Right ventricle myocardium superior (tissue), 1 donor: ENCODE measurements at places on chromosomes 7 and 10. TPM values are rescaled to one million over a fixed set of nuclear protein-coding genes. Genes with fewer than 3 reads are reported as not detected.

GRCh38 chr10:110304394-110304779 is 333 bp downstream of the SMNDC1 start:
- DNase-seq: no peak

DNA sequence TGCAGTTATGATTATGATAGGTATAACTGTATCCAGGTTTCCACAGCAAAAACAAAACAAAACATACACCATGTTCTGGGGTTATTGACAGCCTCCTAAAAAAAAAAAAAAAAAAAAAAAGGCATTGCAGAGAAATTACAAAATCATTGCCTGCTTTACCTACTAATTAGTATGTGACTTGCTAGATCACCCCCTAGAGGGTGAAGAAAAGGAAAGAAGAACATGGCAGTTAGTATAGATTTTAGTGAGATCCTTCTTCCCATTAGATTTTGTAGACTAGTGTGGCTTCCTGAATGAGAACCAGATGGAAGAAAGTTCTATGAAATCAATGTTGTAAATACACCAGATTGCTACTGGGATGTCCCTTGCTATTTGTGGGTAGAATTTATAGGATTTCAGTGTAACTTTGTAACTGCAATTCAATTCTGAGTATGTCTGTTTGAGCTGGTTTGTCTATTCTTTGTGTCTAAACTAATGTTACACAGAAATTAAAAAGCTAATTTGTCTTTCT is 24.0 kb upstream of the AGBL3 start:
- no peak for DNase-seq

GRCh38 chr7:108030516-108030915 is 27.6 kb upstream of the LAMB1 start:
- DNase-seq: no peak

DNA sequence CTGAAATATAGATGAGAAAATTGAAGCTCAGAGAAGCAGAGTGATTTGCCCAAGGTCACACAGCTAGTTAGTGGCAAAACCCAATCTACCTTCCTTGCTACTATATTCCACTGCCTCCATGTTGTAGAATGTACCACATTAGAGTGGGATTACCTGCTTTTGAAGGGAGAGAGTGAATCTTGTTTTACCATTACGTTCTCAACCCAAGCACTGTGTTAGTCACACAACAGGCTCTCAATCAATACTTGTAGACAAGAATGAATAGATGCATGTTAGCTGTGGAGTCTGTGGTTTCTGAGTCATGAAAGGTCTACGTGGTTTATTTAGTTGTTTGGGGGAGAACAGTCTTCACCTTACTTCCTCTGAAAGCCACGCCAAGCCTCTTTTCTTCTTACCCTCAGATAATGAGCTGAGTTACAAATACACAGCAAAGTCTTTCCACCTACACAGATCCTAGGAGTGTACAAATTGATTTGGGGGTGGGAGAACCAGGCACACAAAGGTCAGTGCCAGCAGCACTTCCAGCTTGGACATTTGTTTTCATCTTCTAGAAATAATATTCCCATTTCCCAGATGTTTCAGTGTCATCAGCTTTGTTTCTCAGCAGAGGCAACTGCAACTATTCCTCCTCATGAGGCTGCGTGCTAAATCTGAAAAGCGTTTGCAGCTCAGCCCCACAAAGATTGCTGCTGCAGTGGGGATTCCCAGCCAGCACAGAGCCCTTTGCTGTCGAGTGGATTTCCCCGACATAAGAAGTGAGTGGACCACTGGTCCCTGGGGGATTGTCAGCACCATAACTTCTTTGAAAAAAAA is 71.5 kb upstream of the ADO start:
- no peak for DNase-seq

GRCh38 chr7:155508376-155509358 is 37.7 kb downstream of the CNPY1 start:
- no peak for DNase-seq

DNA sequence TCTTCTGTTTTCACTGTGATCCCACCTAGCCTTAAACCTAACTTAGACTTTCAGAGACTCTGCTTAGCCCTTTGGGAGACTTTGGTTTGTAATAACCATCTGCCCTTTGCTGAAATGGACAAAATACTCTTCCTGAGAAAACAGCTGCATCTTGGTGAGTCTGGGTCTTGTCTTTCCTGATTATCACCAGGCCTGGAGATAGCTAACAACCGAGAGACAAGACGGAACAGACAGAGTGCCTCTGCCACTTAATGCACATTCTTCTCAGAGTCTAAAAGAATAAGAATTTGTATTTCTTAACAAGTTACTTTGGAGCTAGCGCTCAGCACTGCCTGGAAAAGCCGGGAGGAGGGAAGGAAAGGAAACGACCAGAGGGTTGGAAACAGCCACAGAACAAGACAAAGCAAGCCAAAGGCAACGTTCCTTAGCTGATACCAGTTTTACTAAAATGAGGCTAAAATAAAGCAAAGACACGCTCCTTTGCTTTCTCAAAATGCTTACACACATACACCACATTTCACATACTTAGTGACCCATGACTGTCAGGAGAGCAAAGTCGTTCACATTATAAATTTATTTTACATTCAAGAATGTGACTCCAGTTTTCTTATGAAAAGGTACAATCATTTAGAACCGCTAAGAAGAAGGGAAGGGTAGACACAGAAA is 70.3 kb upstream of the DGKI start:
- DNase-seq: no peak

GRCh38 chr7:74012842-74013249 is 15.1 kb upstream of the ELN start:
- DNase-seq: no peak

- DNase-seq: no peak
Measured at GRCh38 chr10:17077346-17077781, 52.2 kb downstream of the CUBN start.

DNA sequence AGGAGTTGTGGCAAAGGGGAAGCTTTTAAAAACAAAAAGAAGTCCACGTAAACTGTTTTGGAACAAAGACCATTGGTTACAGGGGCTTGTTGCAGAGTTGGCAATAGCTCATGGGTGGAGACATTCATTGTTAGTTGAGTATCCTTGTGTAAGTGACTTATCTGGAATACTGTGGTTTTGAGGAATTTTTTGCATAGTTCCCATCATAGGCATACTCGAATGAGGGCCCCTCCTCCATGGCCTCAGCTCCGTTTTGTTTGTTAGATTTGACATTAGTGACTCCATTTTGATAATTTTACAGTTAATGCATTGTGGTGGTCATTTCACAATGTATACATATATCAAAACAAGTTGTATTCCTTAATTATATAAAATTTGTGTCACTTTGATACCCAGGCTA is 12.8 kb upstream of the SMKR1 start:
- DNase-seq: no peak

DNA sequence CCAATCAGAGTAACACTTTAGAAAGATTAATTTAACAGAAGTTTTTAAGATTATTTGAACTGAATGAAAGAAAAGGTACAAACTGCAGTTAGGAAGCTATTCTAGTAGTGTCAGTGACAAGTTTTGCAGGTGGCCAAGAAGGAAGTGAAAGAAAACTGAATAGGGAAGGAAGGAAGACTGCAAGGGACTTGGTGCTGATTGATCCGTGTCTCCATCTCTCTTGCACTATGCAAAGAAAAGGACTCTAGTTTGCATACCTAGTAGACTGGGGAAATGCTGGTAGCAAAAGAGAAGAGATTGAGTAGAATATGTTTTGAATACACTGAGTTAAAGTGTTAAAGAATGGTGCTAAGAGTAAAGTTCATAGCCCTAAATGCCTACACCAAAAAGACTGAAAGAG is 33.0 kb downstream of the OR6V1 start:
- no peak for DNase-seq

DNA sequence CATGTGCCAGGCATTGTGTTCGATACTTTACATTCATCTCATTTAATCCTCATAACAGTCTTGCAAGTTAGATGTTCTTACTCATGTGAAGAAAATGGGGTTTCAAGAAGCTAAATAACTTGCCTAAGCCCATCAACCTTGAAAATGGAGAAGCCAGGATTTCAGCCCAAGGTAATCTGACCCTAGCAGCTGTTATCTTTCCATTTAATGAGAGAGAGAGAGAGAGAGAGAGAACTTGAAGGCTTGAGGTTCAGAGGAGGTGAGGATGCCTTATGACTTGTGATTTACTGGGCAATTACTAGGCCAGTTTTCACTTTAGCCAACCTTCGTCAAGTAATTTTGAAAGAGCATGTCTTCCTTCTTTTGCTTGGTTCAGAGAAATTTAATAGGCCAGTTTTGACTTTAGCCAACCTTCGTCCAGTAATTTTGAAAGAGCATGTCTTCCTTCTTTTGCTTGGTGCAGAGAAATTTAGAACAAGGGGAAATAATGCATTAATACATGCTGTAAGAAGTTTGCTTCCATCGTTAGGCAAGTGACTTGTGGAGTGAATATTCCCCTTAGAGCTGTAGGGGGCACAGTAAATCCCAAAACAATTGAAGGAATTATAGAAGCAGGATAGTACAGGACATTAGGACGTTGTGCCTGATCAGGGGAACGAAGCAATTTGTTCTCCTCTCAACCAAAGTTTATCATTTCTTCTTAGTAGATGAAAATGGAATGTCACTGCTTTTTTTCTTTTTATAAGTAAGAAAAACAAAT is 143.0 kb upstream of the BMPER start:
- DNase-seq: no peak

DNA sequence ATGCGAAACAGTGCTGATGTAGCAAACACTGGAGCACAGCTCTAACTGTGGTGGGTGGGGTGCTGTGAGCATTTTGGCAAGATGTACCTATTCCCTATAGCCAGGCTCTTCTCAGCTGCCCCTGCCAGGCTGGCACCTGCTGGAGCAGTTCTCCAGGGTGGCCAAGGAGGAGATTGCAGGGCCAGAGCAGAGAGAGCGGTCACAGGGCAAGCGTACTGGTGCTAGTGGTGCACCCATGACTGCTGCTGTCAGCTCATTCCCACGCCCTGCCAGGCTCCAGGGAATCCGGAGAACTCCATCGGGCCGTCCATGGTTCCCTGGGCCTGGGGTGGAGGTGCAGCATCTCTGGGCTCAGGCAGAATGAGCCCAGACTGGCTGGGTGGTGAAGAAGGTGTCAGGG is 2.1 kb downstream of the COL13A1 start:
- DNase-seq: no peak

DNA sequence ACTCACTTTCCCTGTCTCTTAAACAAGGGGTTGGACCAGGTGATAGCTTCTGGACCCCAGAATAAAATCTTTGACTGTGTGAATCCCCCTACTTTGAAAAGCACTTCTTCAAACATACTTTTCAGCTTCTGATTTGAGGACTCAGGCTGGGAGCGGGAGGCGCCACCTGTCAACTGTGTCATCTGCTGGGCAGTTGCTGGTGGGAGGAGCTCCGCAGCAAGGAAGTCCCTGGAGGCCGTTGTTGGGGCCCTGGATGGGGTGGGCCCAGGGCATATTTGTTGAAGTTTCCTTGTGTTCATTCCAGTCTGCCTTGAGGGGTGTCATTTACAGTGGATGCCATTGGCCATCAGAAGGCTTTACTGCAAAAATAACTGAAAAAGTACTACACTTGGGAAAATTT is 197.7 kb downstream of the CCDC3 start:
- no peak for DNase-seq

DNA sequence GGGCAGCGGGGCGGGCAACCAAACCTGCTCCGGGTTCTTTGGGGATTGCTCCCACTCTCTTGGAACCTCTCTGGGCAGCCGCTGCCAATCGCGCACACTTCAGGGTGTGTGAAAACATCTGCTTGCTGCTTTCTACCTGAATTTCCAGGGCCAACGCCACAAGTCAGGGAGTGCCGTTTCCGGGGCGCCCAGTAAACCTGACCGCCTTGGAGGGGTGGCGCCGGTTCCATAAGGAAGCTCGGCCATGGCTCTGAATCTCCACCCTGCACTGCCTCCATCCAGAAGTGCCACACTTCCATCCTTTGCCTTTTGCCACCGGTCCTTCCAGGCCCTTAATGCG is 679 bp upstream of the AFAP1L2 start:
- DNase-seq: no peak

Gene NUTM2A
- total RNA-seq: 1.9 TPM

Gene UPK3B
- 0.22 TPM for total RNA-seq

Gene GPR85
- 0.59 TPM for total RNA-seq

Gene AKR1C1
- total RNA-seq: 31.4 TPM

Gene C7orf33
- not detected for total RNA-seq

Gene ASZ1
- not detected for total RNA-seq

Gene INTS15
- 15.6 TPM for total RNA-seq

Gene FAM25A
- not detected for total RNA-seq

Gene SPDYE2B
- not detected for total RNA-seq
